ENCODE measurements at places on chromosomes 3 and 15. TPM values are rescaled to one million over a fixed set of nuclear protein-coding genes. Genes with fewer than 3 reads are reported as not detected.

GRCh38 chr3:72814308-72814707, 33.9 kb downstream of the SHQ1 start:
- no peak for DNase-seq

Gene SPATA12
- total RNA-seq = not detected

DNA sequence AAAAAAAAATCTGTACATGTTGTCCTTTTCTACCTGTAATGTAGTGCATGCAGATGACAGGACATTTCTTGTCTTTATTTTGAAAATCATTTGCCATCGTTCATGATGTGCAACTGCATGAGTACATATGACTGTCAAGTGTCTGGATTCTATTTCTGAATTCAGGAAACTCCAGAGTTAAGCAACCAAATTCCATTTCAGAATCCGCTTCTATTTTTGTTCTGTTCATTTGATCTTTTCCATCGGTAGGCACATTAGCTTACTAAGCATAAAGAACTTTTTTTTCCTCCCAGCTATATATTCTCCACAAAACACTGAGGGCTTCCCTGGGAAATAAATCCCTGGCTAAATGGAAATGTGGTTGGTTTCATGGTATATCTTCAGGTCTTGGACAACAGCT, 365.6 kb downstream of the PTPRG start:
- DNase-seq = no peak

DNA sequence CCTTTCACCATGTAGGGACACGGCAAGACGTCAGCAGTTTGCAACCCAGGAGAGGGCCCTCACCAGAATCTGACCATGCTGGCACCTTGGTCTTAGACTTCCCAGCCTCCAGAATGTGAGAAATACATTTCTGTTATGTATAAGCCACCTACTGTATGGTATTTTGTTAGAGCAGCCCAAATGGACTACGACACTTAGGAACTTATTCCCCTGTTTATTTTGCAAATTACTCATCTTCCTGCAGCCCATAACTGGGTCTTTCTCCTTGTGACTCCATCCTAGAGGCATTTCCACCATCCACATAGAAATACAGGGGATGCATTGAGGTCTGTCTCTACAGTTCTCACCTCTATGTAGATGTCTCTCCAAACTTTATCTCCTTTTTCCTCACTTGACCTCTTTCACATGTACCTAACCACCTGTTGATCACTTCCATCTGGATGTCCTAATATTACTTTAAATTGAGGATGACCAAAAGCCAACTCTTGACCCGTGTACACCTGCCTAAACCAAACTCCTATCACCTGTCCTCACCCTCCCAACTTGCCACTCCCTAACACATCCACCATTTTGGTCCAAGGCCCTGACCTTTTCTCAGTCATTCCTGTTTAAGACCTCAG, 406.0 kb upstream of the WNT5A start:
- DNase-seq = no peak

Gene SLC49A4
- total RNA-seq = 5.9 TPM

- no peak for DNase-seq
These were observed 48.6 kb downstream of the KLF15 start for GRCh38 chr3:126308394-126309125.

Gene PLS1
- 14.2 TPM for total RNA-seq

GRCh38 chr15:100771746-100772145, 107.9 kb upstream of the ALDH1A3 start:
- DNase-seq = no peak

Gene GASK1A
- total RNA-seq = 19.9 TPM

Data from left lobe of liver (tissue), 2 donors.